Activated CD4-positive, CD25-positive, alpha-beta regulatory T cell (primary cell): ENCODE measurements at places on chromosomes 6 and 20.

DNA sequence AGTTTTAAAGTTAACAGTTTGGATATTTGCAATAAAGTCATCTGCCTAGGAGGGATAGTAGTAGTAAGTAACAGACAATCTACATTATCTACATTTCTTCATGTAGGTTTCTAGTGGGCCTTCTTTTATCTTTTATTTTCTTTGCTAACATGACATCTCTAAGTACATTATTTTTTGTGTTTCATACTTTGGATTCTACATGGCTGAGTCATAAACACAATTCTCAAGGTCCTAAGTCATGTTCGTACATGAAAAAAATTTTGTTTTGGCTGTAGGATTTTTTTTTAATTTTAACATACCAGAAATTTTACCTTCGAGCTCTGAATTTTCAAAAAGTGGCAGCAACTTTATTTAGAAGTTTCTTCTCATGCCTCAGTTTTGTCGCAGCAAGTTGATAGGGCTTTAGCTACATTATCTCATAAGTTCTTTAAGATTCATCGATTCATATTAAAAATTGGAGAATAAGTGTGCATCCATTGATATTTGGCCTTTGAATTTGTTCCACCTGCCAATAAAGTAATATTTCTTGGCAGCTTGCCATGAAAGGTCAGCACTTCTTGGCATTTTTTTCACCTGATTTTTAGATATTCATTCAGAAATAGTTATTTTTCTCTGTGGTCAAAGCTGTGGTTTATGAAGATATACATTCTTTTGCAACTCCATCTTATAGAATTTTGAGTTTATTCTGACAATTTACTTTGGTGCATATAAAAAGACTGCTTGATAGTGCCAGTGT is 146.2 kb downstream of the GRIK2 start:
- DNase-seq, result no peak

- no peak for DNase-seq
Observed at GRCh38 chr20:50496773-50497385, 13.3 kb upstream of the PTPN1 start.

DNA sequence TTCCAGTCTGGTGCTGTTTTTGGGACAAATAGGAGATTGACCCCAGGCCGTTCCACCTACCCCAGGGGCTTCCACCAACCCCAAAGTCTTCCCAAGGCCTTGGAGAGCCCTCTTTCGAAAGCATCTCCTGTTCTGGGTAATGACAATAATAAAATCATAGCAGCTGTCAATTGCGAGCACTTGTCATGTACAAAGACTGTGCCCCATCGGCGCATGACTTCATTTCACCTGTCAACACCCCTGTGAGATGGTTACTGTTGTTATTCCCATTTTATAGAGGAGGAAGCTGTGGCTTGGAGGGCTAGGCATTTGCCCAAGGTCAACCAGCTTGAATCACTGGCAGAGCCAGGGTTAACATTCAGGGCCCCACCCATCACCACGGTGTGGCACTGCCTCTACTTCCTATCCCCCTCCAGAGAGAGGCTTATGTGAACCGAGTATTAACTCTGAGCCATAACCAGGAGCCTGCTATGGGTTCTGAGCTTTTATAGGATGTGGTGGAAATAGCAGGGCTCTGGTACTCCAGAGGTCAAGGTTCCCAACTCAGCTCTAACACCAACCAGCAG is 51.2 kb downstream of the HNF4A start:
- no peak for DNase-seq

DNA sequence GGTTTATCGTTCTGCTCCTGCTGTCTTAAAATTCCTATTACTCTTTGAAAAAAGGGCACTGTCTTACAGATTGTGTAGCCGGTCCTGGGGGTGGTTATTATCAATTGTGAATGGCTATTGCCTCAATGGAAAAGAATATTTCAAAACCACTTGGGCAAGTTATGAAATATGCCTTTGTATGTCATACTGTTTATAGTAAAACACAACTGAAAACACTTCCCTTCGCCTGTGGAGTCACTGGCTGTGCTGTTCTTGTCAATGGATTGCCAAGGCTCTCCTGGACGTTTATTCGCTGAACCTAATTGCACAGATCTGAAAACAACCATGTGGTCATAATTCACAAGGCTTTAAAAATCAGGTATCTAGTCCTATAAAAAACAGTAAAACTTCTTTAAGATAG is 47.8 kb upstream of the TAGAP start:
- DNase-seq, result no peak

GRCh38 chr6:151073146-151073545 is 166.6 kb upstream of the AKAP12 start:
- DNase-seq, result no peak

GRCh38 chr6:5967594-5967993 is 39.1 kb downstream of the NRN1 start:
- no peak for DNase-seq

DNA sequence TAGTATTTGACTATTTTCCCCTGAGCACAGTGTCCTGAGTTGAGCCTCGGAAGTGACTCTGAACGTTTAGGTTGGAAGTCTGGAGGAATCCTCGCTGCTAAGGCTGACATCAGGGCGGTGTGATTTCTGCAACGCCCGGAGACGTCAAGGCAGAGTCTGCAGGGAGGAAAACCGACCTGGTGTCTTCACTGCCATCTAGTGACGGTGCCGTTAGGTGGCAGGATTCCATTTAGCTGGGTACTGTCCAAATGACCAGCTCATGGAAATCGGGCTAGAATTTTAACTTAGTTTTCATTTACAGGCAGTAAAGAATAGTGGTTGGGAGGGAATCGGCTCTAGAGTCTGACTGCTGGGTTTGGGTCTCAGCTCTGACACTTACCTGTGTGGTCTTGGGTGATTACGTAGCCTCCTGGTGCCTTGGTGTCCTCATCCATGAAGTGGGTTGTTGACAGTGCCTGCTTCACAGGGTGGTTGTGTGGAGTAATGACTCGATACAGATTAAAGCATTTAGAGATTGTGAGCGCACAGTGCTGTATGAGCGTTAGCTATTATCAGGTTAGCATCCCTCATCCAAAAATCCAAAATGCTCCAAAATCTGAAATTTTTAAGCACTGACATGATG is 35.0 kb downstream of the FOXF2 start:
- no peak for DNase-seq

- no peak for DNase-seq
Observed at GRCh38 chr20:12316794-12317193, 399.1 kb downstream of the BTBD3 start.

GRCh38 chr6:155530219-155530834 is 74.7 kb upstream of the NOX3 start:
- no peak for DNase-seq

DNA sequence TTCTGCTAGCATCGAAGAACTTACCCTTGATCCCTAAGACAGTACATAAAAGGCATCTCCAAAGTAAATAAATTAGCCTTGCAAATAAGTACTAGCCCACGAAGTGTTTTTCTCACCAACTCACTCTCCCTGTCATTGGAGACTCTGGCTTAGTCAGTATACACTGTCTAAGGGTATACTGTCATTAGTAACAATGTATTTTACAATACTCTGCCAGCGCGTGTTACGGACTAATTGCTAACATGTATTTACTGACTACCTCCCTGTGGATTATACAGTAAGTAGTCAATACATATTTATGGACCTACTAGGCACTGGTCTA is 72.1 kb downstream of the NFATC2 start:
- DNase-seq, result no peak

DNA sequence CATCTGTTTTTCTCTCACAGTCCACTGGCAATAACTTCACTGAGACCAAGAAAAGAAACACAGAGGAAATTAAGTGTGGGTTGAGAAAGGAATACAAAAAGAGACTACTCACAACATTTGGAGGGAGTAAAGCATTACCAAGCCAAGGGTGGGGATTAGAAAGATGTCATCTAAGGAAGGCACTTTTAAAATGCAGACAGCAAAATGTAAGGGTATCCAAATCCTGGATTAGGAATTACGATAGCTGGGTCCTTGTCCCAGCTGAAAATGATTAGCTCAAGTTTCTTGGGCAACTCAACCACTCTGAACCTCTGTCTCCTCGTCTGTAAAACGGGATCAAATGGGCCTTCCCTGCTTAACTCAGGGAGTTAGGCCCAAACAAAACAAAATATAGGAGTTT is 2.2 kb downstream of the LEMD2 start:
- DNase-seq, result no peak

DNA sequence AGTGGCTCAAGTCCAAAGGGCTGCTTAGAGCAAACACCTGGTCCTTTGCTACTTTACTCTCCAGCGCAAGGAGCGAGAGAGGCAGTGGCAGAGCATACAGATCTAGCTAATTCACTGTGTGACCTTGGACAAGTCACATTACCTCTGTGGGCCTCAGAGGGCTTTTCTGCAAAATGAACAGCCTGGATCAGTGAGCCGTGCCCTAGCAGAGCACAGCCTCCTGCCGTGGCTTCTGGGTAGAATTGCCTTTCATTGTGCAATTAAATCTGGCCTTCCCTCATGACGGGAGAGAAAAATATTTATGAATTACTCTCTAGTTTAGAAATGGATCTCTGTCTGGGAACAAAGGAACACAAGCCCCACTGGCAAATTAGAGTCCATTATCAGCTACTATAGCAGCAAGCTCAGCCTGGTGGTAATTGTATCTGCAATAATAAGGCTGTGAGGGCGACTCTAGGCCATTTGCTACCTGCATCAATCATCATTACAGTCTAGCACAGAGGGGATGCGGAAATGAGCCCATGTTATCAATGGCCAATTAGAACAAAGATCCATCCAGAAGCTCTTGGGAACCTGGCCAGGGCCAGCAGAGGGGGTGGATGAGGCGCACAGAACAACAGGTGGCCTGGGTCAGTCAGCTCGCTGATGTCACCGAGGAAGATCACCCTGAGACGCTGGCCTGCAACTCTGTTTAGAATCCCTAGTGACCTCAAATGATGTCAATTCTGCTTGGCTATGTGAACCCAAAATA is 114.2 kb upstream of the LY86 start:
- DNase-seq, result no peak

GRCh38 chr6:87772597-87773530 is 70.8 kb upstream of the AKIRIN2 start:
- DNase-seq, result no peak

DNA sequence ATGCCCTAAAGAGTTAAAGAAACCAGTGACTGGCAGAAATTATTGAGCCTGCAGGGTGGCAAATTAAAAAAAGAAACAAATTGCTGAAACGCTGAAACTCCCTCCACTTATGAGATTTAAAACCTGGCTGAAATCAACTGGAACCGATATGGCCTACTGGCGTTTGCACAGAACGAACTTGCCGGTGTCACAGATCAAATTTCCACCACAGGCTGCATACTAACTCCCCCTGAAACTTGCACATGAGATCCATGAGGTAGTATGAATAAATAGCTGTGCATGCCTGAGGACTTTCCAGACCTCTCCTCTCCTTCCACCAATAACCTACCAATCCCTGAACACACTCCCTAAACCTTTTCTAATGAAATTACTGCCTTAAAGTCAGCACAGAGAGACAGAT is 150.4 kb downstream of the RNGTT start:
- DNase-seq, result no peak

DNA sequence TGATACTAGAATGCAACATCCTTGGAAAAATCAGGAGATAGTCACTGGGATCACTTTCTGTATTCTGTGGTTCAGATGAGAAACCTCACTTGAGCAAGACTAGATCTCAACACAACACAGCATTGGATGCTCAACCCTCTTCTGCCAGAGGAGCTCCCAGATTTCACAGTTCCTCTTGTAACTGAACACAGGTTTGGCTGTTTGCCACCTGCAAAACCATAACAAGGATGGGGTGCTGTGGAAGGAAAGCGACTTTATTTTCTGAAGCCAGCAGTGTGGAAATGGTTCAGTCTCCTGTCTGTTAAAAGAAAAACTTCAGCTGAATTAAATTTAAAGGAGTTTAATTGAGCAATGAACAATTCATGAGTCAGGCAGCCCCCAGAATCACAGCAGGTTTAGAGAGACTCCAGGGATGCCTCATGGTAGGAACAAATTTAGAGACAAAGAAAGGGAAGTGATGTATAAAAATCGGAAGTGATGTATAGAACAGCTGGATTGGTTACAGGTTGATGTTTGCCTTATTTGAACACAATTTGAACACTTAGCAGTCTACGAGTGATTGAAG is 149.9 kb upstream of the UST start:
- no peak for DNase-seq

DNA sequence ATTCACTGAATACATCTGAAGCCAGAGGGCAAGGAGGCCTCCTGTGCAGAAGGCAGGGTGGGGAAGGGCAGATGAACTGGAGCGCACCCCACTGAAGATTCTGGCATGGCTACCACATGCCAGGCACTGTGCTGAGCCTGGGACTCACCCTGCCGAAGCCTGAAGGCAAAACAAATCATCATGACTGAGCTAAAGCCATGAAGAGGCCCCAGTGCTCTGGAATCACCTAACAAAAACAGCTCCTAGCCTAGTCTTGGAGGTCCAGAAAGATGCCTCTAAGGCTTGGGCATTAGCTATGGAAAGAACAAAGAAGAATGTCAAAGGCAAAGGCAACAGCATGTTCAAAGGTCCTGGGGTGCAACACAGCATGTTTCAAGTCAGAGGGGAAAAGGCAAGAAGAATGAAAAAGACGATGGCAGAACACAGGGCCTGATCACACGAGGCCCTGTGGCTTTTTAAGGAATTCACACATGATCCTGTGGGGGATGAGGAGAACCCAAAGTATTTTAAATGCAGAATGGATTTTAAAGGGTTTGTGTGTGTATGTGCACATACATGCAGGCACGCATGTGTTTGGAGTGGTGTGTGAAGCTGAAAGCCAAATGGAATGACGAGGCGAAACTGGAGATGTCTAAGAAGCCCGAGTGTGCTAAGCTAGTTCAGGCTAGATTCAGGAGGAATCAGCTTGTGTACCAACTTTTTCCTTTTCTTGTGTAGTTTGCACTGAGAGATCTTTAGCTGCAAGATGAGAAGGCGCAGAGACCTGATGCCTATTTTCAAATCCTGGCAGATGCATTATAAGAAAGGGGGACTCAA is 261.4 kb downstream of the ZNF217 start:
- DNase-seq, result no peak

GRCh38 chr6:4018924-4019236 is 60.1 kb downstream of the FAM217A start:
- no peak for DNase-seq

DNA sequence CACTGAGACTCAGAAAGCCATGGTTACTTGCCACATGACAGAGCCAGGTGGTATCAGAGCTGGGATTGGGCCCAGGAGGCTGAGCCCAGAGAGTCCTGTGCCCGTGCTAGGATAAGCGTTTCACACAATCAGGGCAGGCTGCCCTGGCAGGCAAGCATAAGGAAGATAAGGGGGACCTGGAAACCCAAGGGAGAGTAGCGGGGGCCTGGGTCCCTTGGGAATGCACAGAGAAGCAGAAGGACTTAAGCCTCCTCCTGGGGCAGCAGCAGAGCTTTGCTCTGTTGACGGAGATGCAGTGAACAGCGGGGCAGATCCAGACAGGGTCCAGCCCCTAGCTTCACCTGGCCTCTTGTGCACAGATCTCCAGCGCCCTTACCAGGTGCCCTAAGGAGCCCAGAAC is 8.7 kb downstream of the TRIB3 start:
- DNase-seq, result no peak

GRCh38 chr6:27556406-27556805 is 83.5 kb upstream of the ZNF184 start:
- no peak for DNase-seq
